ENCODE measurements at places on chromosomes 5 and 9.

GRCh38 chr9:92534674-92535073, 1.1 kb downstream of the ECM2 start:
- no peak for DNase-seq

DNA sequence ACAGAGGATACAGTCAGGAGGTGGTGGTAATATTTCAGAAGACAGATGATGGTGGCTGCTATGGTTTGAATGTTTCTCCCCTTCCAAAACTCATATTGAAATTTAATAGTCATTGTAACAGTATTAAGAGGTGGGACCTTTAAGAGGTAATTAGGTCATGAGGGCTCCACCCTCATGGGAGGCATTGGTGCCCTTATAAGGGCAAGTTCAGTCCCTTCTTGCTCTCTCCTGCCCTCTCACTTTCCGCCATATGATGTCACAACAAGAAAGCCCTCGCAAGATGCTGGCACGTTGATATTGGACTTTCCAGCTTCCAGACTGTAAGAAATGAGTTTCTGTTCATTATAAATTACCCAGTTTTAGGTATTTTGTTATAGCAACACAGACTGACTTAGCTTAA, 274.9 kb downstream of the PDE4D start:
- no peak for DNase-seq

GRCh38 chr5:76682387-76682786, 33.5 kb upstream of the F2R start:
- DNase-seq, result no peak

DNA sequence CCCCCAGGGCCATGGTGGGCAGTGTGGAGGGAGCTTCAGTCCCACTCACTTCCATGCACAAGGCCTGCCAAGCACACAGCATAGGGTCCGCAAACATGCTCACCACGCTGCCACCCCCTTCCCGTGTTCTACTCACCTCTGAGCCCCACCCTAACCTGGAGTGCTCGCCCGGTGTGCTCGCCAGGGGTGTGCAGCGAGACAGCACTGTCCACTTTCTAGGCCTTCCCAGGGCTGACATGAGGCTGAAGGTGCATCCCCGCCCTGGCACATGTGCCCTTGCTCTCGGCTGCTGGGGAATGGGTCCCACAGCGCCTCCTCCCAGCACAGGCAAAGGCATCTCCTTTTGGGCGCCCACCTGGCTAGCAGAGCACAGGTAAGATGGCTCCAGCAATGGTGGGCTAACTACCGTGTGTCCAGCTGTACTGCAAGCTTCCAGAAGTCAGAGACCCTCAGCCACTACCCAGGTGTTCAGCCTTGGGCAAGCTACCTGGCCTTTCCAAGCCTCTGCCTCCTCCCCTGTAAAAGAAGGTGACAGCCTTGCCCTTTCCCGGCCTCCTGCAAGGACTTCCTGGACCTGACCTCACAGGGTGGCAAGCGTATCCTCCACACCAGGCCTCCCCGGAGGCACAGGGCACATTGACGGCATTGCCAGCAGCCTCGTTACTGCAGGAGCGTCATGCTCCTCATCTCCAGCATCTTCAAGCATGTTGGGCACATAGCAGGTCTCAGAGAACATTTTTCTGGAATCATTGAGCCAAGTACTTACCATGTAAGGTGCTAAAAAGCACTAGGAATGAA, 4.2 kb upstream of the SEC16A start:
- no peak for DNase-seq

GRCh38 chr5:126309860-126310259, 113.3 kb upstream of the GRAMD2B start:
- DNase-seq, result no peak

- no peak for DNase-seq
These were observed 83.5 kb downstream of the COL5A1 start for GRCh38 chr9:134724912-134725604.

DNA sequence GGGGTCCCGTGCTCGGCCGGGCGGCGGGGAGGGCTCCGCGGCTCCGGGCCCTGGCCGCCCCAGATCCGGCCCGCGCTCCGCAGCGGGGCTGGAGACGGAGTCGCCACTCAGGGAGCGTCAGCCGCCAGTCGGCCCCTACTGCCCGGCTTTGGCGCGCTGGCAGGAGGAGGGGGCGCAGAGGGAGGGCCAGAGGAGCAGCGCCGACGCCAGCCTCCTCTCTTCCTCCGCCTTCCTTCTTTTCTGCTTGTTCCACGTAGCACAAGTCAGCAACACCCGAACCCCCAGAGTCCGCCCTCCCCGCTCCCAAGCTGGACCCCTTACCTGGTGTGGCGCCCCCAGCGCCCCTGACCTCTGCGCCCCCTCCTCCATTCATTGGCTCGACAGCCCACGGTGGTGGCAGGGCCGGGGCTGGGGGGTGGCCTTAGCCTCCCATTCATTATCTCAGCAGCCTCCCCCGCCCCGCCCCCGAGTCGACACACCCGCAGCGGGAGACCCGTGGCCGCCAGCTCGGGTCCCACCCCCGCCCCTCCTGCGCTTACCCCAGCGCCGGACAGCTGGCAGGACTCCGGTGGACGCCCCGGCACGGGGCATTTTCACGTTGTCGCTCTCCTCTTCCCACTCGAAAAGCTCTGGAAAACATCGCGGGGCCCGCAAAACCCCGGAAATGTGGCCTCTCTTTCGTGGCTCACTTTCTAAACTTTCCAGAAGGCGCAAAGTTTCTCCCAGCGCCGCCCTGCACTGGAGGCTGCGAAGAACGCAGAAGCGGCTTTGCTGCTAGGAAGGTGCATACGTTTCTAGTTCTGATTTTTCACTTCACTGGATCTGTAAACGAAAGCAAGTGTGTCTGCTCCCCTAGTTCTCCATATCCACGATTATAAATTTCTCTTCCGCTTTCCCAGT, at the start of gene LPAR1:
TSS of gene LPAR1 (minus strand) at position 140 of the 900 bp plus-strand sequence. CDS start 66,353 bp downstream, outside the sequence.
- DNase-seq, result no peak

DNA sequence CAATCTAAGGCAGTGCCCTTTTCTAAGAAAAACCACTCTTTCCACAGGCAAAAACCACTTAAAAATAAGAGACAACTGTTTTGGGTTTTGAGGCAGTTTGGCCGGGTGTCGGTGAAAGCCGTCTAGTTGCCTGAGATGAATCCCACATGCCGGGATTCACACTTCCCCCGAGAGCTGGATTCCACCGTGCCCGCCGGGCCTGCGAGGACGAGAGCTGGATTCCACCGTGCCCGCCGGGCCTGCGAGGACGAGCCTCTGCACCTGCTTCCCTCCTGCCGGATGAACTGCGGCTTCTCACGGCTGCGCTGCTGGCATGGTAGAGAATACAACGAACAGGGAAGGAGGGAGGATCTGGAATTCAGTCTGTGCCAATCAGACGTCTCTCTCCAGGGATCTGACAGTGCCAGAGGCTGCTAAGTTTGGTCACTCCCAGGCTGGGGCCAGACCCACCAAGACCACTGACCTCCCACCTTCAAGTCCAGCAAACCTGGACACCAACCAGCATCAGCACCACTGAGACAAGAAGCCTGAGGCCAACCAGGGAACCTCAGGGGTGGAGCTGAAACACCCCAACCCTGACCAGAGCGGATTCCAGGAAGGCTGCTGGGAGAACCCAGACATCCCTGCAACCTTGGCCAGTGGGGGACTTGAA, 23.0 kb downstream of the VAV2 start:
- no peak for DNase-seq

DNA sequence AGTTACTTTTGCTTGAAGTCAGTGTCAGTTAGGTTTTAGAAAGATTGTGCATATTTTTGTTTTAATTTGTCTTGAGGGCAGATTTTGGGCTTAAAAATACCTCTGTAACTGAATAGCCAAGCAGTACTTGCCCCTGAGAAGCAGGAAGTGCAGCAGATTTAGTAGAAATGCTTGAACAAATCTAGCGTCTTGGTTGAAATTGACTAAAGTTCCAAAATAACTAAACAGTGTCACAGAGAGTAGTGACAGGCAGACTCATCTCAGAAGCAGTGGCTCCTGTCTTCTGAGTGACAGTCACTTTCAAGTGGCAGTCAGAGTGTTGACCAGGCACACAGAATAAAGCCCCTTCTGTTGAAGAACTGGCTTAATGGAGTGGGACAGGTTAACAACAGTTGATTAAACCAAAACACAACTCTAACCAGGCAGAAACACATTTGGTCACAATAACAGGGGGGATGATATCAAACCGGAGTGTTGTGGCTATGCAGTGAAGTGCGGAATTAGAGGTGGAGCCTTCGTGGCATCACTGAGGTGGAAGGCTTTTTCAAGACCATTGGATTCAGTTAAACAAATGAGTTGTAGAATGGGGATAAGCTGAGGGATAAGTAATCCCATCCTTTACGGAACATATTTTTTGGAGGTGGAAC, 29.1 kb downstream of the TRIO start:
- no peak for DNase-seq

GRCh38 chr9:125703662-125704061, 3.3 kb downstream of the MAPKAP1 start:
- no peak for DNase-seq

GRCh38 chr5:24225051-24225450, 419.7 kb downstream of the CDH10 start:
- no peak for DNase-seq

DNA sequence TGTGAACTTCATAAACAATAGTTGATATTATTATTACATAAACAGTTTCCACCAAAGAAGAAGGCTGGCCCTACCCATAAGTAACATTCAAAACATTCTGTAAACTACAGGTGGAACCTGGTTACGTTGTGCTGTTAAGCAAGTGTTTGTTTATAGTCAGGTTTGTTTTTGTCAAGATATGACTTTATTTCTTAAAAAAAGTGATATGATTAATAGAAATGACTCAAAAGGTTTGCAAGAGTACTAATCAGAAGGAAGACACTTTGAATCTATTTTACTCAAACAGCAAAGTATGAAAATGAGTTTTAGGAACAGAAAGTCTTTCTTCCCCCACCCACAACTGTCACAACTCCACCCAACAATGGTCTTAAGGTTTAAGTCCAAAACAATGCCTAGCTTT, 220.8 kb downstream of the PLK2 start:
- DNase-seq, result no peak

DNA sequence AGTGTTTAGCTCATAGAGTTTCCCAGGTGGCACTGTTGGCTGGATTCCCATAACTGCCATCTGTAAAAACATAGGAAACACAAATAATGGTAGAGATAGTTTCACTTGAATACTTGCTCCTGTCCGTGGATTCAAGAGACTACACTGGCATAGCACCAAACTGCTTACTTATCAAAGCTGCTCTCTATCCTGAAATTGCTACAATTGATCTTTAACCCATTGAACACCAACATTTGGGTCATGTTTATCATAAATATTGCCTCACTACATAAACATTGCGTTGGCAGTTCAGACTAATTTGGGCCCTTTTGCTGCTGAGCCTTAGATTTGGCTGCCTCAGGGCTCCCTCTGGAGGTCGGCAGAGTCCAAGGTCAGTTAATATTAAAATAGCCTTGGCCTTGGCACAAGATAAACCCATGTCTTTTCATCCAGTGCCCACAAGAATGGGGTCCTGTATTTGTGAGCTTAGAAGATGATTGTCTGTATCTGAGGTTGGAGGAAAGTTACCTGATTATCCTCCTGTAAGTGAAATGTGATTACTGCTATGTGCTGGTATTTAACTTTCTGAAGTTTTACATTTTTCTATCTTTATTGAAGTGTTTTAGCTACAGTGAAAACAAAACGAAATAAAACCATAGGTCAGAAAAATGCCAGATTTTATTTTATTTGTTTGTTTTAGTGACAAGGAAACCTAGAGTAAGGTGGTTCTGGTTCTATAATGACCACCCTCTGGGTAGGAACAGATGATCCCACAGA, 4.0 kb upstream of the RANBP3L start:
- DNase-seq, result no peak

- no peak for DNase-seq
These were observed 159.6 kb upstream of the STK32A start for GRCh38 chr5:147075187-147075586.

GRCh38 chr5:179731791-179732411, 721 bp upstream of the MAML1 start:
- no peak for DNase-seq

DNA sequence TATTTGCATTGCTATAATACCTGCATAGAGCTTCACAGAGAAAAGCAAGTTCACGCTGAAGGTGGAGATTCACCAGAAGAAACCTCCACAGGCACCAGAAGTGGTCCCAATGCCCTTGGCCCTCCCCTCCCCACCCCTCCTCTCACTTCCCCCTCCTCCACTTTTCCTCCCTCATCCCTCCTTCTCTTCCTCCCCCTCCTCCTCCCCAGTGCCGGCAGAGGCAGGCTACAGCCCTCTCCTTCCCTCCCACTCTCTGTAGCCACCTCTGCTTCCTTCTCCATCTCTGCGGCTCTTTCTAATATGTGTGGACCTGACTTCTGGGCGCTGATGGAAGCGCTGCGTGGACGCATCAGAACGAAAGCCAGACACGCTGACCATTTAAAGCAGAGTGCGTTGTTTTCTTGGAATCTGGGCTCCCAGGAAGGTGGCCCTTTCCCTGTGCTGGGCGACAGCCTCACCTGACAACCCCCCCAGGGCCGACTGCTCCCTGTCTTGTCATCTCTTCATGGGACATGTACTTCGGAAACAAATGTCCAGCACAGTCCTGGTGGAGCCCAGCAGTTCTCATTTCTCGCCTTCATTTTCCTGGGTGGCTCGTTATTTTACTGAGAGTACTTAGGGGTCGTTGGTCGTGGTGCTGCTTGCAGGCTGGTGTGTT, 29.5 kb downstream of the NDUFS6 start:
- no peak for DNase-seq

GRCh38 chr5:159642379-159642778, 273.9 kb upstream of the ADRA1B start:
- DNase-seq, result no peak

- DNase-seq, result no peak
These were observed 28.4 kb upstream of the SMIM32 start for GRCh38 chr5:136221340-136221739.

- no peak for DNase-seq
These were observed 86.1 kb upstream of the LRRTM2 start for GRCh38 chr5:138961221-138961620.

- no peak for DNase-seq
These were observed at the start of gene FBXO10 for GRCh38 chr9:37575921-37576721. Gene FBXO10, minus strand, starts transcription at chr9:37576380. Its CDS starts 34,612 bp downstream, at chr9:37541768.

GRCh38 chr9:15640121-15640520, 87.3 kb downstream of the CCDC171 start:
- no peak for DNase-seq

DNA sequence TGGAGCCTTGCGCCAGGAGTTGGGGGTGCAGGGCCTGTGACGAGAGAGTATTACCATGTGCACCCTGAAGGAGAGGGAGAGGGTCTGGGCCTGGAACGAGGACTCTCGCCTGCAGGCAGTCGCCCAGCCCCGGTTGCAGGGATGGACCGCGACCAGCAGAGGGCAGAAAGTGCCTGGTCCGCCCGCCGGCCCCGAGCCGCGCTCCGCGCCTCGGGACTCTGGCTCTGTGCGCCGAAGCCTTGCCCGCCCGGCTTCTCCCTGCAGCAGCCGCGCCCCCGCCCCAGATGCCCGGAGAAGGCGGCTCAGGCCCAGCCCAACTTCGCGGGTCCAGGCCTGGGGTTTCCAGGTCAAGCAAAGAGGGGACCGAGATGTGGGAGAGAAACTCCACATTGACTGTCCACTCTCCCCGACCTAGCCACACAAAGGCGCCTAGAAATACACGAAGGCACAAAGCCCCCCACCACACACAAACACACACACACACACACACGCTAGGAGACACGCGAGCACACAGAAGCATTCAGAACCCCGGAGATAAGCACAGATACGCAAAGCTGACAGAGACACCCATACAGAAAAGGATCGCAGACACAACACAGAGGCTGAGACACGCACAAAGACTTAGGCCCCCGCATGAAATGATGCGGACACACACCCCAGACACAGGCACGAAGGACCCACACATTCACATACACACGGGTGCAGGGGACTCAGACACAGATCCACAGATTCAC, 2.0 kb upstream of the LMX1B start:
- peak; percentile 31 for DNase-seq

- DNase-seq, result no peak
These were observed 301.1 kb upstream of the ACTBL2 start for GRCh38 chr5:57783693-57784092.

GRCh38 chr9:135770771-135771170, 68.8 kb downstream of the KCNT1 start:
- no peak for DNase-seq

Data from stimulated activated CD8-positive, alpha-beta memory T cell treated with anti-CD3 and anti-CD28 coated beads, Interleukin-4, amount 100 ng/mL, for 4 hours (primary cell).